ENCODE measurements at places on chromosomes 1 and 21.

GRCh38 chr1:186146974-186147373 is 228.1 kb downstream of the TPR start:
- DNase-seq = no peak

DNA sequence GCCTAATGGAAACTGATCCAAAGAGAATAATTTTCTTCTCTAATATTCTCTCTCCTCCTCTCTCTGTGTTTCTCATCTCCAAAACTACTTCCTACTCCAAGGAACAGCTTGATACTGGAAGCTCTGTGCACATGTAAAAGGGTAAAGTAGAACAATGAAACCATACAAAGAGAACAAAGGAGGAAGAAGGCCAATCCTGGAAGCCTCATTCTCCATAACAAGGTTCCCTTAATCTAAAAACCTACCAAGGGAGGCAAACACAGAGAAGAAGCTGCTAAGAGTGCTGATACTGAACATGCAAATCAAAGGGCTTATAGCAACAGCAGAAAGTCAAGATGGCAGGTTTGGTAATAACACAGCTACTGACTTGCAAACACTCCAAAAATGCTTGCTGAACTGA is 44.4 kb downstream of the SIPA1L2 start:
- no peak for DNase-seq

- DNase-seq = no peak
Observed at GRCh38 chr1:177809819-177810218, 160.0 kb downstream of the SEC16B start.

GRCh38 chr1:75731881-75732280 is 7.4 kb downstream of the ACADM start:
- no peak for DNase-seq

DNA sequence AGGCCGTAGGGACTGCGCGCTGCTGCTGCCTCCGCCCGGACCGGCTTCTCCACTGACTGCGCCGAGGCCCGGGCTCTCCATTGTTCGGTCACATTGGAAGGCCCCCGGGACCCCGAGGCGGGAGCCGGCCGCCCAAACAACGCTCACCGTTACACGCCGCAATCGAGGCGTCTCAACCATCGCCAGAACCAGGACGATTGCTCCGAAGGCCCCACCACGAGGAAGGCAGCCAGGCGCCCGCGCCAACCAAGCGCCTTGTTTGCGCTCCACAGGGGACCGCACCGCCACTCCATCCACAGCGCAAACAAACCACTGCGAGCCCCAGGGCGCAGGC is 595 bp downstream of the GLUL start:
- DNase-seq = no peak

DNA sequence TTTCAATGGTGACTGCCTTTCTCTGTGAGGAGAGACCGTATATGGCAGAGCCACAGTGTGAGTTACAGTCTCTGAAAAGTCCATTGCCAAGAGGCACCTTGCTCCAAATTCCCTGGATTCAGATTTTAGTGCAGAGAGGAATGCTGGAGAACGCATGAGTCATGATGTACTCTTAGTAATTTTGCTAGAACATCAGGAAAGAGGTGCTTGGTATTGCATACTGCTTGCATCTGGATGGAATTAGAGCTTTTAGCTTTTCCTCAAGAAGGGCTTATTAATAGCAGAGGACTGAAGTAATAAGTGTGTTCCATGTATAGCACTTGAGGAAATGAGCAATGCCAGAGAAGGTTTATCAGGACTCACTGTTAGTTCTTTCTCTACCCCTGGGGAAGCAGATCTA is 40.5 kb upstream of the AKT3 start:
- DNase-seq = no peak

DNA sequence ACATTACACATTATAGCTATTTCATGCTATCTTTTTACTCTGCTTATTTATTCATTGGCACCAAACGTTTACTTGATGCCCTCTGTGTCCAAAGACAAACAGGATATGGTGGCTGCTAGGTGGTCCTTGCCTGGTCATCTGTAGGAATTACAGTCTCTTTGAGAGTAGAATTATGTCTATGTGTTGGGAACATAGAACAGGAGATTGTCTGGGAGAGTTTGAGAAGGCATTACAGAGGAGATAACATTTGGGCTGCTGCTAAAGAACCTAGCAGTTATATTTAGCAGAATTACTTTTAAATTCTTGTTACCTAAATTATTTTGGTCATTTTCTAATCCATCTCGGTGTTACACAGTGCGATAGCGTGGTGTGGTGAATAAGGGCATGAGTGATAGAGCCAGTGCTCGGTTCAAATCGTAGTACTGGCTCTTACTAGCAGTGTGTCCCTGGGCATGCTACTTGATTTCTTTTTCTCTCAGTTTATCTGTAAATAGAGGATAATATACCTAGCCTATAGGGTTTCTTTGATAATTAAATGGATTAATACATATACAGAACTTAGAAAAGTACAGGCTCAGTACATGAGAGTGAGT is 20.5 kb downstream of the RRP15 start:
- DNase-seq = no peak

DNA sequence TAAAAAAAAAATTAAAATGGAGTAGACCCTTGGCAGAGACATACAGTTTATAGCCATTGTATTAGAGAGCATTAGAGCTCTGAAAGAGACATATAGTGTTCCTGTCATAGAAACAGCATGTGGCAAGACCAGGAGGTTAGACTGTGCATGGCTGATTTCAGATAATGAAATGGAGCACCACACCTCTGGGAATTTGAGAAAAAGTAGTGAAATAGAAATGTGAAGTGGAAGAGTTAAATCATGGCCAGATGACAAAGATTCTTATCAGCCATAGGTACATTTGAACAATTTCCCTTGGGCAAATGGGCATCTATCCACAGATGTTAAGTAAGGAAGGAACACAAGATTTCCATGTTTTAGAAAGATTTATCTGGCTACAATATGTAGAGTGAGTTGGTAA is 1083.1 kb downstream of the PLA2G4A start:
- no peak for DNase-seq

- no peak for DNase-seq
Observed at GRCh38 chr21:17548262-17548661, 35.4 kb downstream of the CXADR start.

DNA sequence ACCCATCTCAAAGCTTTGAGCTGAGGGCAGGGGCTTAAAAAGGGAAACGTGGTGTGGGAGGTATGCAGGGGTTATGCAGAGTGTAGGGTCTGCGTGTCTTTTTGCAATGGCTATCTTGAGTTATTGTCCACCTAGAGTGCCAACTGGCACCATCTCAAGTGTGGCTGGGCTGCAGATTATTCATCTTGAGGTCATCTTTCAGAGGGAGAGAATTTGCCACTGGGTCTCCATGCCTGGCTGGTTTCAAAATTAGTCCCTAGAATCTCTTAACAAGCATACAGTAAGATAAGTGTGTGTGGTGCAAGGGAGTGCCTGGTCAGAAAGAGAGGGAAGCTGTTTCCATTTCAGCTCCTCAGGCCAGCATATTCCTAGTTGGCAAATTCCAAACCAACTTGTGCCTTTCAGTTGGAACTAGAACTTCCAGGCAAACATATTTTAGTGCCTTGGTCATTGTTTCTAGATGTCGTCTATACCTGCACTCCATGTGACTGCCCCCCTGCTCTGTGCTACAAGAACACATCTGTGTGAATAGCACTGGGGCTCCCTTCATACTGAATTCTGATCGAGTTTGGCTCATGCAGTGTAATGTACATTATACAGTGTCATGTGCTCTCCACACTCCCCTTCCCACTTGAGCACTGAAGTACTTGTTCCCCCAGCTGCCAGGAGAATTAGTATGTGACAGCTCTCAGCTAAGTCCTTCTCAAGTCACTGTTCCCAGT is 5.0 kb upstream of the OR2T8 start:
- no peak for DNase-seq

DNA sequence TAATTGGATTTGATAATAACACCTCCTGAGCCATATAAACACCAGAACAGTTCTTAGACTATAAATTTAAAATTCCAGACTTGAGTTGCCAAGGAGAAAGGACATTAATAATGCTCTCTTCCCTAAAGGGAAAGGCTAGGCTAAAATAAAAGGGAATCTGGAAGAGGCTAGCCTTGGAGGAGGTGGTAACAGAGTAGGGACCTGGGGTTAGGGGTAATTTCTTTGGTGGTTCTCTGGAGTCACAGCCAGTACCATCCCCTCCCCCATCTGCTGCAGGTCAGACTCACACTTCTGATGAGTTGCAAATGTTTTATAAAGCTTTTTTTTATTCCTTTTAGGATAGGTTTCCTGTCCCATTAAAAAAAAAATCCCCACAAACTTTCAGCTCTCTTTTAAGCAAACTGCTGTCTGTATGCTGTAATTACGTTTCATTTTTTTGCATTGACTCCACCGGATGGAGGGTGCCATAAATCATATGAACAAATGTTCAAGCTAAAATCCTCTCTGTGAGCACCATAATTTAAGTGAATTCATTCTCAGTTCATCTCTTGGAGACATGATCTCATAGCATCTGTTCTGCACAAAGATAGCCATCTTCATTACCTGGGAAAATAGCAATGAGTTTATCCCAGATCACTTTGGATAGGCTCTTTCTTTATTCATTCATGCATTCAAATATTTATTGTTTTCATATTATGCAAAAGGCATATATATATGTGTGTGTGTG is 379.6 kb downstream of the TTLL7 start:
- DNase-seq = no peak

DNA sequence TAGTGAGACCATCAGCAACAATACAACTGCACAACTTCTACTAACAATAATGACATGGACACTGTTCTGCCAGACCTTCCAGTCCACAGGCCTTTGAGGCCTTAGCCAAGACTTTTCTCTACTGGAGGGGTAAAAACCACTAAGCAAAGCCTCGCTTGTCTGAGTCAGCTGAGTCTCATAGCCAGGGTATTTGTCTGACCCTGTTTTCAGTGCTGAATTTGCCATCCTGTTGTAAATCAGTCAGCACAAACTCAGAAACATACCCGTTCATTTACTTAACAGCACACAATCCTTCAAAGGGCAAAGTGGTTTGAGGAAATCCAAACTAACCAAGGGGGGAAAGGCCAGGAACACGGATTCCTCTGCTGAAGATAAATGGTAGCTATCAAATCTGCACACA is 537.8 kb downstream of the SMYD3 start:
- DNase-seq = no peak

- no peak for DNase-seq
Observed at GRCh38 chr1:3324704-3325535, 129.5 kb upstream of the ARHGEF16 start.

DNA sequence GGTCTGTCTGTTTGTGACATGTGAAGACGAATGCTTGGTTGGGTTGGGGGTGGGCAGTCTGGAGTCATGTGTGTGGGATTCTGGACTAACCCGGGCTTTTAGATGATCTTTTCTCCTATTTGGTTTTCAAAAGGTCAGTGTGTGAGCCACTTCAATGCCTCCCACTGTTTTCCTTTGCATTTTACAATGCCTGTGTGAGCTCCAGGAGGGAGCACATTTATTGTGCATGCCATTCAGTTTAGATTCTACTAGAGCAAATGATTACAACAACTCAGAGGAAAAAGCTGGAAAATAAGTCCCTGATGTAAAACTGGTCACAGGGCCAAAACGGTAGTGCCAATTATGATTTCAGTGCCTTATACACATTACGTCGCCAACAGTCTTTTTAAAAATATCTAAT is 90.9 kb downstream of the LYPLAL1 start:
- DNase-seq = no peak

GRCh38 chr21:35226328-35226727 is 177.2 kb upstream of the RUNX1 start:
- peak; percentile 35 for DNase-seq

DNA sequence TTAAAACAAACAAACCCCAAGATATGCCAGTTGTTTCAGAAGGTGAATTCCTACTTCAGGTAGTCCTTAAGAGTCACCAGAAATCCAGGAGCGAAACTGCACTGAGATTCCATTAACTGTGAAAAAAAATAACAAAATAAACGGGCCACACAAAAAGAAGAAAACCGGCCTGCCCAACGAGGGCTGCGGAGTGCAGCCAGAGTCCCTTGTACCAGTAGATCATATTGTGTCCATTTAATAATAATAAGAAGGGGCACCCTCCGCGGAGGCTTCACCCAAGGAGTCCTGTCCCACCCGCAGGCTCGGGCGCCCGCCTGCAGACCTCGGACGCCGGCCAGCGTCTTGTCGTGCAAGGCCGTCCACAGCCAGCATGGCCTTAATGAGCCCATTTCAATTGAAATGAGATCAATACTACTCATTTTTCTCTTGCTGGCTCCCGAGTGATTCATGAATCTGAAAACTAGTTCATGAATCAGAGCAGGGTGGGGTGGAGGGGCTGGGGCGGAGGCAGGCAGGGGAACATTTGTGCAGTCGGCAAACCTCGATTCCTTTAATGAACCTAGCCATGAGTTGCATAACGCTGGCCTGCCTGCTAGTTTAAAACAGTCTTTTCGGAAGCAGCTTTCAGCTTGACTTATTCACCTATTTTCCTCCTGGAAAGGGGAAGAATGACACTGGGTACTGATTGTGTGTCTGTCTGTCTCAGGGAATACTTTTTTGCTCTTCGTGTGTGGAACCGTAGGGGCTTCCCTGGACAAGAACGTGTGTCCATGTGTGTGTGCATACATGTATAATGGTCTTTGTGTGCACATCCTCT is 113.1 kb upstream of the IRF2BP2 start:
- DNase-seq = peak; percentile 81

DNA sequence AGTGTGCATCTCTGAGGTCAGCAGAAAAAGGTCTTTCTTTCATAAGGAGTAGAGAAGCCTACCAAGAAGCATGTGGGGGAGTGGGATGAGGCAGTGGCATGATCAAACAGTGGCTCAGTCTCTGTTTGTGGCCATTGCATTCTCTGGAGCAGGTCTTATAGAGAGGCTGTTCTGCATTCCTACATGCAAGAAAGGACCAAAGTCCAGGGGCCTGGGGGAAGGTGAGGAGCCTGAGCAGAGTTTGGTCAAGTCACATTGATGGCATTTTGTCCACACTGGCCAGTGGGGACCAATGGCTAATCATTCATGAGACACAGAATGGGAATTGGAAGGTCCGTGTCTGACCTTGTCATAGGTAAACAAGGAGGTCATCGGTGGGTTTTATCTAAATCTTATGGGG is 25.4 kb downstream of the MAP10 start:
- DNase-seq = no peak

- no peak for DNase-seq
Observed at GRCh38 chr1:54415991-54416390, 9.8 kb upstream of the SSBP3 start.

- no peak for DNase-seq
Observed at GRCh38 chr1:43061757-43062156, 103.1 kb upstream of the SLC2A1 start.

- DNase-seq = peak; percentile 59
Observed at GRCh38 chr1:18597160-18598042, 33.2 kb upstream of the PAX7 start.

GRCh38 chr1:156657741-156658319 is 15.9 kb downstream of the BCAN start:
- DNase-seq = peak; percentile 20
